ENCODE measurements at places on chromosomes 5 and 9.

DNA sequence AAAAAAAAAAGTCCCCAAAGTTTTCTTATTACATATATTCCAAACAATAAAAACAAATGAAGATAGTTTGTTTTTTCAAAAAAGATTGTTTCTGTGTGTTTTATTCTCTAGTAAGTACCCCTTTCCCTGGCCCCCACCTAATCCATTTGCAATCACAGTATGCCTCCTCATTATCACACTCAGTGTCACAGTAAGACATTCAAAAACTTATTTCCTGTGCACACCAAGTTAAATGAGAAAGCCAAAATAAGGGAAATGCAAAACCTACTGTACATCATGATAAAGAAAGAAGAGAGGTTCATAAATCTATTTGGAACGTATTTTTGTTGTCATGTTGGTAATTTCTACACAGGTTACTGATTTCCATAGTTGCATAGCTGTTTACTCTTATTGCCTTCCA lies 62.3 kb downstream of the ST8SIA4 start:
- DNase-seq: no peak

- DNase-seq: no peak
Measured at GRCh38 chr9:20271096-20271495, 351.2 kb downstream of the MLLT3 start.

DNA sequence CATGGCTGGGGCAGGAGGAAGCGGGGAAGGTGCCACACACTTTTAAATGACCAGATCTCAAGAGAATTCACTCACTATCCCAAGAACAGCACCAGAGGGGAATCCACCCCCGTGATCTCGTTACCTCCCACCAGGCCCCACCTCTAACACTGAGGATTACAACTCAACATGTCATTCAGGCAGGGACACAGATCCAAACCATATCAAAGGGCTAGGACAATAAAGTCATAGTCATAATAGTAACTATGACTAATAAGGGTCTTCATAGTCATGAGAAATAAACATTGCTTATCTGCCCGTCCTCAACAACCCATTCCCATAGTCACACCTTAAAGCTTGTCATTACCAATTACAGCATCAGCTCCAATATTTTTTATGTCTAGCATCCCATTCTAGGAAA lies 65.3 kb upstream of the SMC2 start:
- DNase-seq: no peak

DNA sequence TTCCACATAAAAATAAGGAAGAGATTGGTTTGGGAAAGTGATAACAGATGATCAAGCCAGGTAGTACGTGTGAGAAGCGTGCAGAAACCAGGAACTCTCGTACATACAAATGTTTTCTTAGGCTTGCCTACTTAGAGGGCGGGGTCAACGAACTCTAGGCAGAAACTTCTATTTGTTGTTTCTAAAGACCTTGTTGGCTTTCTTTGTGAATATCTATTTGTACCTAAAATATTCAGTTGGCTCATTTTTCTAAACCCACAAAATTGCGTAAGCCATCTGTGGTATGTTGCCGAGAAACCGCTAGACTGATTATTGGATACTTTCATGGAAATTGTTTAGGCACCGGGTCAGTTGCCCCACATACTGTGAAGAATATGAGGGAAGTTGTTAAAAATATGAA lies 458.5 kb downstream of the MAT2B start:
- DNase-seq: no peak

GRCh38 chr9:115220319-115221005 lies 102.5 kb upstream of the TNC start:
- no peak for DNase-seq

GRCh38 chr9:88326936-88327335 lies 61.3 kb upstream of the SPIN1 start:
- no peak for DNase-seq

GRCh38 chr9:127905004-127905728 lies 5.8 kb upstream of the ST6GALNAC6 start:
- DNase-seq: peak; percentile 56

DNA sequence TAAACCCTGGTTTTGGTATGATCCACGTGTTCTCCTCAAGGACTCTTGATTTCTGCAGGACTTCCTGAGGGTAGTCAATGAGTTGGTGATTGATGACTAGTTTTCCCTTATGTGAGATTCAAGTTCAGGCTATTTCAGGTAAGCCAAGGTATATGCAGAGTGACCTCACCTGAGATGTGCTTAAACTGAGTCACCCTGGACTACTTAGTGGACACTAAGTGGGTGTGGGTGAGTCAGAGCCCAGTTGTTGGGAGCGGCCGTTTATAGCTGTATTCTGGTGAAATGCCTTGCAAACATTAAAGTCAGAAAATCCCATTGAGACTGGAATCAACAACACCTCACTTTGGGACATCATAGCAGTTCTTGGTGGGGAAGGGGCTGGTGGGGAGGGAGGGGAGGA lies 62.9 kb downstream of the SLC28A3 start:
- DNase-seq: no peak

DNA sequence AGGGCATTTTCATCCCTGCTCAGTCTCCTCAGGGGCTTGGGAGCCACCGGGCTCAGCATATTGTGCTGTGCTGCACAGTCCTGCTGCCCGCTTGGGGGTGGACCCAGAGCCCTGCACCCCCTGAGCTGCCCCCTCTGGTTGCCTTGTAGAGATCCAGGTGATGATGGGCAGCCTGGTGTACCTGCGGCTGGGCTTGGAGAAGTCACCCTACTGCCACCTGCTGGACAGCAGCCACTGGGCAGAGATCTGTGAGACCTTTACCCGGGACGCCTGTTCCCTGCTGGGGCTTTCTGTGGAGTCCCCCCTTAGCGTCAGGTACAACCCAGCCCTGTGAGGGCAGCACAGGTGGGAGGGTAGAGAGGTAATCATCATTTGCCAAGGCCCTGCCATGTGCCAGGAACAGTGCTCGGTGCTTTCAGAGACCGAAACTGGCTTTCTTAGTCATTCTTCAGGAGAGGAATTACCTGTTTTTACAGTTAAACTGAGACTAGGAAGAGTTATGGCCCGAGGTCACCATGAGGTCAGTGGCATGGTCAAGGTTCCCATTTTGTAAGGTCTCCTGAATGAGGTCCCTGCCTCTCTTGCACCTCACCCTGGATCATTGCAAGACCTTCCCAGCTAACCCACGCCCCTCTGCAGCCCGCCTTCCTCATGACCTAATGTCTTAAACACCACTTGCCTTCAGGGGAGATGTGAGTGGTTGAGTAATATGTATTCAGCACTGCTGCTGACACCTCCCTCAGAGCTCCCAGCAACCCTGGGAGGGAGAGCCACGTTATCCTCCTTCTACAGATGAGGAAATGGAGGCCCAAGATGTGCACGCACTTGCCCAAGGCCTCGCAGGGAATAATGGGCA lies 7.5 kb downstream of the NHP2 start:
- peak; percentile 59 for DNase-seq

DNA sequence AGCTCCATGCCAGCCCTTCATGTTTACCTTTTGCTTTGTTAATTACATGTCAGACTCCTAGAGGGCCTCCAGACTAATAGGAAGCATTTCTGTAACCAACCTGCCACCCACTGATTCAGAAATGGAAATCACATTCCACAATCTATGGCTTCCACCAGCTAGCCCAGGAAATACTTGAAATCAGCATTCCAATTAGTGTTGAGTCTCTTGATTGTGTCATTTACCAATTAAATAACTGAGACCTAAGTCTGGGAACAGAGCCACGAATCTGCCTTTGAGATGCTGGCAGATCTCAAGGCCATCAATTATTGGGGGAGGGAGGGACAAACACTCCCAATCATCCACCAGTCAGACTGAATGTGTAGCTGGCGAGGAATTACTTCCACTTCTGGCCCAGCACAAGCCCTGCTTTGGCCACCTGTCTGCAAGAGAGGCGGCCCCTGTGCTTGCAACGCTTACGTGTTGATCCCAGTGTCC lies 27.4 kb upstream of the SAP30L start:
- no peak for DNase-seq

DNA sequence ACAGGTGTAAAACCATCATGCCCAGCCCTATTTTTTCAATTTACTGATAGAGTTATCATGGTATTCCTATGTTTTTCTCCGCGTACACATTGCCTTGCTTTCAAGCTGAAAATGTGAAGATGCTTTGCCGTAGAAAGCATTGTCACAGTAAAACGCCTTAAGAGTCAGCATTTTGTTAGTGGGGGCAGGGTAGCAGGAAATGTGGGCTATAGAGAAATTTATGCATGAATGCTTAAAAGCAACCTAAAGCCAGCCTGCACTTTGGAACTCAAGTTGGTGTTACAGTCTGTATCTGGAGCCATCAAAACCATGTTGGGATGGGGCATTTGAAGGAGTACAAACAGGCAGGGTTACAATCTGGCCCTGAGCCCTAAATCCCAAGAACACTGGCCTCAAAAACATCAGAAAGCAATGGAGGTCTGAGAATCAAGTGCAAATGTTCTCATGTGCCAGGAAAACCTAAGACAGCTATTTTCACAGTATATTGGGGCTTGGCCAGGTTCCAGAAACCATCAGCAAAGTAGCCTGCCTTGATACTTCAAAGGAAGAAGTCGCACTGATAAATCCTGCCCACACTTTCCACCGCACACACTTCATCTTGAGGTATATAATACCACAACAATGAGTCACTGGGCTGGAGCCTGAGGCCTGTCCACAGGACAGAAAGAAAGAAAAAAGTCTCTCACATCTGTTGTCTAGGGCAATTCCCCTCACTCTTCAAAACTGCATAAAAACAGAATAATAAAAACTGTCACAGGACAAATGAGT lies 313.8 kb downstream of the ENC1 start:
- DNase-seq: peak; percentile 2

DNA sequence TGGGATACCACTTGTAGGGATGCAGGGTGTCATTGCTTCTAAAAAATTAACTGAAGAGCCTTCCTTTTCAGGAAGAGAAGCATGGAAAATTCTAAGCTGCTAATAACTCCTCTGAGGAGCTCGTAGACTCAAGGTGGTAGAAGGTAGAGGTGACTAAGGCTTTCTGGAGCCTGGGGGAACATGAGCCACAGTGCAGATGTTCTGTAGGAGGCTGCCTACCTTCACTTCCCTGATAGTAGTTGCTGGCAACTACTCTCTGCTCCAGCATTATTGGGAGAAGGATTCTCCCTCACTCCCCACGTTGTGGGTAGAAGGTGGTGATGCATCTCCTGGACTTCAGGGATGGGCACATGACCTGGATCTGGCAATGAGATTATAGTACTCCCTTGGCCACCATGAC lies 86.7 kb upstream of the STARD4 start:
- DNase-seq: no peak

GRCh38 chr9:6928863-6929262 lies 171.1 kb downstream of the KDM4C start:
- no peak for DNase-seq

DNA sequence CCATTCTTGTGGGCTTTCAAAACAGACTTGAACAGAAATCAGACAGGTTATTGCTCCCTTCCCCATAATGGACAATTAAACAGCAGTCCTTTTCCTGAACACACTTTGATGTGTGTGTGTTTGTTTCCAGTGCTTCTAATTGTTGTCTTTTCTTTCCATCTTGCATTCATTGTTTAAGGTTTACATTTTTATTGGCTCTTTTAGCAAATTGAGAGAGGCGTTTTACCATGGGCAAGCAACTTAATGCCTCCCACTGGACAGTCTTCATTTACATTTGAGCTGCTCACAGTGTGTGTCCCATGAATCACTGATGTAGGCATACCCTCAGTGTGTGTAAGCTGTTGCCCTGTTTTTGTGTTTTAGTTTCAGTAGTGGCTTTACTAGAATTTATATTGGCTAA lies 25.0 kb downstream of the WDR36 start:
- DNase-seq: no peak

GRCh38 chr5:33888587-33888986 lies 3.2 kb downstream of the ADAMTS12 start:
- DNase-seq: no peak

DNA sequence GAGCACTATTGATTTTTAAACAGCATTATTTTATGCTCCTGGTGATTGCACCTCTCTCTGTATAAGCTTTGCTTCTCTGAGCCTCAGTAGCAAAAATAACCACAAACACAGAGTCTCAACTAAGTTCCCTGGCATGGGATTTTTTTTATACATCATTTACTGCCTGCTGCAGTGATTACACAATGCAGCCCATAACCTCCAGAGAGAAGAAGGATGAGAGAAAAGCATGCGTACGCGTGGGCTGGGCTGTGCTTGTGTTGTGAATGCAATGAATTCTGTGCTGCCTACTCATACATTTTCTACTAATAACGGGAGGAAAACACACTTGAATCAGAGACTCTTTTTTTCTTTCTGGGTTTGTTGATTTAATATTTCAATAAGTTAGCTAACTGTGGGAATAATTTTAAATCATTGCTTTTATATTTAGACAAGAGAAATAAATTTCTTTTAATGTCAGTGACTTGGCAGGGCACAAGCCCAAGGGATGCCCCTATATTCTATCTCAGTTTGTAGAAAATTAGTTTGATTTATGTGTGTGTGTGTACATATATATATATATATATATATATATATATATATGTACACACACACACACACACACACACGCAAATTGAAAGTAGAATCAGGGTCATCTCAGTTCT lies 351.5 kb downstream of the MED10 start:
- DNase-seq: no peak

DNA sequence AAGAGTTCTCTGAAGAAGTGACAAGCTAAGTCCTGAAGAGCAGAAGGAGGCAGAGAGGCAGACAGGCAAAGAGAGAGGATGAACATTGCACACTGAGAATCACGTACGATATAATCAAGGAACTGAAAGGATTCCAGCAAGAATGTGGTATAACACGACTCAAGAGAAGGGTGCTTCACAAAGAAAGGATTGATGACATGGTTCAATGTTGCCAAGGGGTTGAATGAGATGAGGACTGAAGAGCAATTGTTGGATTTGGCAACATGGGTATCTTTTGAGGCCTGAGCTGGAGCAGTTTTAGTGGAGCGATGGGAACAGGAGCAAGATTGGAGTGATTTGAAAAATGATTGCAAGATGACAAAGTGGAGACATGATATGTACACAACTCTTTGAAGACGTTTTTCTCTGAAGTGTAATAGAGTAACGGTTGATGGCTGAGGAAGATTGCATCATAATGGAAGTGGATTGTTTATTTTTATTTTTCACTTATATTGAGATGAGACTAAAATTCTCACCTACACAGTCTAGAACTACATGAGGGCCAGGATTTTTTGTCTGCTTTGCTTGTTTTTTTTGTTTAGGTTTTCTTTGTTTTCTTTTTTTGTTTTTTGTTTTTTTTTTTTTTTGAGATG lies 1049.9 kb upstream of the WWC1 start:
- DNase-seq: no peak

DNA sequence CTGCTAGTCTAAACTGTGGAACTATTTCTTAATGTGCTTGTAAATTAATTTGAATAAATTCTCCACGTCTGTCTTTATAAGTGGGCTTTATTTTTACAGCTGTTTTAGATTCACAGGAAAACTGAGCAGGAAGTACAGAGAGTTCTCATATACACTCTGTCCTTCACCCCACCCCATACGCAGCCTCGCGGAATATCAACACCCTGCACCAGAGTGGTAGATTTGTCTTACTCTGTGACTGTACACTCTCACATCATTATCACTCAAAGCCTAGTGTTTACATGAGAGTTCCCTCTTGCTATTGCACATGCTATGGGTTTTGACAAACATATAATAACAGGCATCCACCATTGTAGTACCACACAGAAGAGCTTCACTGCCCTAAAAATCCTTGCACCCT lies 179.7 kb upstream of the DAB2 start:
- no peak for DNase-seq

GRCh38 chr5:76641514-76642120 lies 18.4 kb upstream of the F2RL2 start:
- peak; percentile 9 for DNase-seq

GRCh38 chr5:90409318-90410177 lies at the start of gene CETN3:
Gene CETN3, minus strand, starts transcription at chr5:90409756. Its CDS starts 95 bp downstream, at chr5:90409661.
- DNase-seq: peak; percentile 77

GRCh38 chr5:154465169-154465568 lies 12.9 kb downstream of the HAND1 start:
- DNase-seq: no peak

- no peak for DNase-seq
Measured at GRCh38 chr9:89771205-89771604, 166.4 kb downstream of the GADD45G start.
